ENCODE measurements at places on chromosomes 1 and 21.

DNA sequence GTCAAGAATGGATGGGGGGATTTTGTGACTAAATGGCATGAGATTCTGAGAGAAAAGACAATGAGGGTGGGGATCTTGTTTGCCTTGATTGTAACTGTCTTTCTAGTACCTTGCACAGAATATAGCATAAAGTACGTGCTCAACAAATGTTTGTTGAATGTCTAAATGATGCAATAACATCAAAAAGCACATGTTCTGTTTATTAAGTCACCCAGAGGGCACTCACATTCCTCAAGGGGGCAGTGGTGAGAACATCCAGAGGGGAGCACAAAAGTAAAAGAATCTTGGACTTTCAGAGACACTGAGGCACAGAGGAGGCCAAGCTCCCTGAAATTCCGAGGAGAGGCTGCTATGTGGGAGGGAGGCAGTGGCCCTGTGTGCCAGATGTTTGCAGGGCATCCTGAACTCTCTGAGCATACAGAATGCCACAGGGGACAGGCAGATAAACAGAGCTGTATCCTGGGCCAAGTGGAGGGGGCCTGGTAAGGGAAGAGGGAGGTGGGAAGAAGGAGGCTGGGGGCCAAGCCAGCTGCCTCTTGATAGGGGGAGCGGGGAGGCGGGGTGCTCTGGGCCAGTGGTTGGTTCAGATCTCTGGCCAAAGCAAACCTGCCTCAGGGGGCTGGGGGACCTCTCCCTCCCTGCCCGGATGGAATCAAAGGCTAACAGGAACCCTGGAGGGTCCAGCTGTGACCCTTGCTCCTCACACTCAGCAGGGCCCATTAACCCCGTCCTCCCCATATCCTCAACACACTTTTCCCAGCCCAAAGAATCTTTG lies 6.5 kb upstream of the ATP1A2 start:
- DNase-seq, result peak; percentile 63

DNA sequence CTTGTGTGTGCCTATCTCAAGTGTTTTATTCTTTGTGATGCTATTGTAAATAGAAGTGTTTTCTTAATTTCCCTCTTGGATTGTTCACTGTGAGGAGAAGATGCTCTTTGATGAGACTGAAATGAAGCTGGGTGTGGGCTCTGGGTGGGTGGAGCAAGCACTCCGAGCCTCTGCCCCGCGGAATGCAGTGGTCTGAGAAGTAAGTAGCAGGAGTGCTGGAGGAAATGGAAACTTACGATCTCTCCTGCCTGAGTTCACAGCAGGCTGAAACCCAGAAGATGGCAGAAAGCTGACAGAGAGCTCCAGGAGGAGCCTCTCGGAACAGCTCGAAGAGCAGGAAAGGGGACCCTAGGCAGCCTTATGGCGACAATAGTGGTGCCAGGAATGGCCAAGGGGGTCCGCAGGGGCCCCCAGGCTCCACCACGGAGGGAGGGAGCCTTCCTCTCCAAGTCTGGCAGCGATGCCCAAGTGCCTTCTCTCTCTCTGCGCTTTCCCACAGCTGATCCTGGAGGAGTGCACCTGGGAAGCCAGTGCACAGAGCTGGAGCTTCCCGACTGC lies 126.8 kb upstream of the COL6A1 start:
- peak; percentile 40 for DNase-seq

DNA sequence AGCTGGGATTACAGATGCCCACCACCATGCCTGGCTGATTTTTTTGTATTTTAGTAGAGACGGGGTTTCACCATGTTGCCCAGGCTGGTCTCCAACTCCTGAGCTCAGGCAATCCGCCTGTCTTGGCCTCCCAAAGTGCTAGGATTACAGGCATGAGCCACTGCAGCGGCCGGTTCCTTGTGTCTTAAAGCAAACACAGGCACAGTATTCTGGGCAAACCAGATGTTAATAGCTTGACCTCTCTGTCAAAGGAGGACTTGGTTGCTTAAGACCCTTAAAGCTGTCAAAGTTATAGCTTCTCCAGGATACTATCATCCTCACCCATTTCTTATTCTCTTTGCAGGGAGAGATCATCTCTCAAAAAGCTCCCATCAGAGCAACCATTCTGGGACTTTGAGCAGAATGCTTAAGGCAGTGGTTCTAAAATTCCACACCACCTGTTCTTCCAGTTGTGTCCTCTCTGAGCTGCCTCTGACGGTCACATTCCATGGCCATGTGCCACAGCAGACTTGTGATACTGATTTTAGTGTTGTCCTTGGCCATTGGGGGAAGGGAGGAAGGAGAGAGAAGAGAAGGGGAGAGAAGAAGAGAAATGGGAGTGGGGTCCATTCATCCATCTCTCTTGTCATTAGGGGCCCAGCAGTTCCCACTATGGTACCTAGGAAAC lies 81.8 kb downstream of the PBX1 start:
- DNase-seq, result no peak

DNA sequence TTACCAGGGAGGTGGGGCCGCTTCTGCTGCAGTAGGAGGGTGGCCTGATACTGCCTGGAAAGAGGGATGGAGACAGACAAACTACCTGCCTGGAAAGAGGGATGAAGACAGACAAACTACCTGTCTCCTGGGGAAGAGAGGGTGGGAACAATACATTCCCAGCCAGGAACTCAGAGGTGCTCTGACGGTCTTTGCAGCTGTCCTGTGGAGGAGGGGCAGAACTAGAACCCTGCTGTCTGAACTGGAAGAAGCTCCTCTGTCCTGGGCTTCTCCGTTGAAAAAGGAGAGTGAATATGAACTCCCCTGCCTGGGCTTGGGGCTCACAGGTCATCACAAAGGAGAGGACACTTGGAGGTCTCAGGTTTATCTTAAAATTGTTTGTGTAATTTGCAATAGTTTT lies 40.3 kb upstream of the ETV3 start:
- DNase-seq, result no peak

DNA sequence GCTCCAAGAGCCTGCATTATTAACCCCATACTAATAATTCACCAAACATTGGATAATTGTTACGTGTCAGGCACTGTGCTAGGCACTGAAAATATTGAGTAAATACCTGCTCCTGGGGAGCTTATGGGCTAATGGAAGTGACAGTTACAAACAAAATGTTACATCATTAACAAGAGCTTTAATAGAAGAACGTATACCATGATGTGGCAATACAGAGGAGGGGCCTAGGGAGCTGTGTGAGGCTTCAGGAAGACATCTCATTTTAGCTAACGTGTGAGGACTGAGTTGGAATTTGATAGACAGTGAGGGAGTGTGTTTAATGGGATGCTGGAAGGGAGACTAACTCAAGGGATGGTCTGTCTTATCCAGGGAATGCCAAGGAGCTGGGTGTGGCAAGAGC lies 16.5 kb upstream of the TSPAN2 start:
- DNase-seq, result no peak

DNA sequence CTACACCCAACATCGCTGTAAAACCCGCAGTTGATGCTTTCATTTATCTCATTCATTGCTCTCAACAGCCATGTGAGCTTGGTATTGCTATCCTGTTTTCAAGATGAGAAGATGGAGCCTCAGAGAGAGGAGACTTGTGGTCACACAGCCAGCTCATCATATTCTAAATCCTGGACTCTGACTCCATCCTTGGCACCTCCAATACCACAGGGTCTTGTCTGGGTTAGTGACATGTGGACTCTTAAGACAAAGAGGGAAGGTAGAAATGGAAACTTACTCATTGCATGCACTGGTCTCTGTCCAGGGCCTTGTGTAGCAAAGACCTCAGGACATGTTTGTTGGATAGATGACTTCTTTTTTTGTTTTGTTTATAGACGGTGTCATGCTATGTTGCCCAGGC lies 7.0 kb upstream of the RNF19B start:
- DNase-seq, result no peak

- no peak for DNase-seq
These were observed 487.1 kb downstream of the KCNT2 start for GRCh38 chr1:196121181-196121580.

DNA sequence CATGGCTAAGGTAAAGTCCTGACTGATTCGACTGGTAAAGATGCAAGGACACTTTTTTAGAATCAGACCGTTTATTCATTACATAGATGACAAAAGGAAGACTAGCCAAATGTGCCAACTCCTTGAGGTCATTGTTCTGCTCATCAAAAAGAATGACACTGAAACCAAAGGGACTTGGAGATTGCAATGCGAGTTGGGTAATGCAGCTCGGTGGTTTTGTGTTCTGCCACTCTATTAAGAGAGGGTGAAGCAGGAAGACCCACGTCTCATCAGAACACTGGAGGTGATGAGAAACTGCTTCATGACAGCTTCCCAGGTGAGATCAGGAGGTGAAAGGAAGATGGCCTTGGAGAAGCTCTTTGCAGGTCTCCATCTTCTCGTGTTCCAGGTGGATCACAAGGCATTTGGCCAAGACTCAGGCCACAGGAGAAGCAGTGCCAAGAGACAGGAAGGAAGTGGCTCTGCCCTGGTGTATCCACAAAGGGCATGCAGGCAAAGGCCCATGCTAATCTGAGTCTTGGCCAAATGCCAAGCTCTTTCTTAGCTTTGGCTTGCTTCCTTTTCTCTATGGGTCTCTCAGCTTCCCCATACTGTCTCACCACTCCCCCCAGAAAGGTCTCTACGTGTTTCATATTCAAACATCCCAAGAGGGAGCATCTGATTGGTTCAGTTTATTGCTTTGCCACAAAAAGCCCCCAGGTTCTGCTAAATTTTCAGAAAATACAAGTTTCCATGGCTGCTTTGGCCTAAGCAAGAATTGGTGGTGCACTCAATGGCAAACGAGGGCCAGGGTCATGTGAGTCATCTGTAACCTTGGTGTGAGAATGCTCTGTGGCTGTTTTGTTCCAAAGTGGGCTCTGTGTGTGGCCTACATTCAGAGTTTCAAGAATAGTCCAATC lies 5.7 kb upstream of the CCT8 start:
- no peak for DNase-seq

- no peak for DNase-seq
These were observed 48.9 kb upstream of the SLC19A2 start for GRCh38 chr1:169534653-169535052.

- no peak for DNase-seq
These were observed 646.3 kb downstream of the KIF26B start for GRCh38 chr1:245800901-245801605.

DNA sequence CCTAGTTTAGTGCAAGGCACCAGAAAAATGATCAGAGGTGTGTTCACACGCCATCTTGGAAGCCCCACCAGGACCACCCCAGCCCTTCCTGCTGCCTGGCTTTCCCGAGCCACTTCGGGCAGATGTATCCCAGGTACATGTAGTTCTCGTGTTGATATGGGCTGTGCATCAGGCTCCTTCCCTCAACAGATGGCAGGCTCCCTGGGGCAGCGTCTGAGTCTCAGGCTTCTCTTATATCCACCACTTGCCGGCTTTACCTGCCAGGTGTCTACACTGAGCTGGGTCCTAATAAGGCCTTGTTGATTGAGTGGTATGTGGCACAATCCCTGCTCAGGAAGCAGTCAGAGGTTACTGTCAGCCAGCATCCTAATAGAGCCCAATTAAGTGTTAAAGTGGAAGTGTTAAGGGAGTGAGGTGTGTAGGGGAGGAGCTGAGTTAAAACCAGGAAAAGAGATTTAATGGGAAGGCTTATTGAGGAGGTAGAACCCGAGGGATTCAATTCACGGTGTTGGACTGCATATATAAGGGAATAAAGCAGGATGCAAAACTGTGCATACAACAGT lies 8.5 kb downstream of the GPA33 start:
- no peak for DNase-seq

DNA sequence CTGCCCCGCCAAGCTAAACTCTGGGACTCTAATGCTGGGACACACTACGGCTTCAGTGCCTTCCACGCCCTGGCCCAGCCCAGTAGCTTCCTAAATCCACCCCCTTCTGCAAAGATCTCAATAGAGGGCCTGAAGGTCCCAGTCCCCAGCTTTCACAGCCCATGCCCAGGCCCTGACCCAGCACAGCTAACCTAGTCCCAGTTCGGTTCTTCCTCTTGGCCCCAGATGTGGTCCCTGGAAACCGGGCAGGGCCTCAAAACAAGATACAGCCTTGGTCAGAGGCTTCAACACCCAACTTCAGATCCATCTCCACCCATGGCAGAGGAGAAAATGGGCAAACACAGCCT lies 646 bp upstream of the PDZK1IP1 start:
- DNase-seq, result no peak

- DNase-seq, result peak; percentile 40
These were observed 78.7 kb downstream of the SSBP3 start for GRCh38 chr1:54327386-54328065.

DNA sequence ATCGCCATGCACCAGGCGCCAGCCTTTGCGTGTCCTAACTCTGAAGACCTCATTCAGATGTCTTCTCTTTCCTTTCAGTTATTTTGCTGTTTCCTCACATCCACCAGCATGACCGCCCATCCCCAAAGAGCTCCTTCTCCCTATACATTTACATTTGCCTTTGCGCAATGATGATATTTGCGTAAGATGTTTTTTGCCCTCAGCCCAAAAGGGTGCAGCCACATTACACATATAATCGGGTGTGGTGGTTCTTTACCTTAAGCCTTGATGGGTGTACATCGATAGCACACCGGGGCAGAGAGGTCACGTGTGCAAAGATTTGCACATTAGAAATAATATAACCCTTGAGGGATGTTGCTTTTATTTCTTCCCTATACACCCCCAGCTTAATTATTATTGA lies 192.8 kb downstream of the HUNK start:
- DNase-seq, result no peak

GRCh38 chr1:20278692-20279130 lies 12.0 kb upstream of the VWA5B1 start:
- DNase-seq, result no peak

DNA sequence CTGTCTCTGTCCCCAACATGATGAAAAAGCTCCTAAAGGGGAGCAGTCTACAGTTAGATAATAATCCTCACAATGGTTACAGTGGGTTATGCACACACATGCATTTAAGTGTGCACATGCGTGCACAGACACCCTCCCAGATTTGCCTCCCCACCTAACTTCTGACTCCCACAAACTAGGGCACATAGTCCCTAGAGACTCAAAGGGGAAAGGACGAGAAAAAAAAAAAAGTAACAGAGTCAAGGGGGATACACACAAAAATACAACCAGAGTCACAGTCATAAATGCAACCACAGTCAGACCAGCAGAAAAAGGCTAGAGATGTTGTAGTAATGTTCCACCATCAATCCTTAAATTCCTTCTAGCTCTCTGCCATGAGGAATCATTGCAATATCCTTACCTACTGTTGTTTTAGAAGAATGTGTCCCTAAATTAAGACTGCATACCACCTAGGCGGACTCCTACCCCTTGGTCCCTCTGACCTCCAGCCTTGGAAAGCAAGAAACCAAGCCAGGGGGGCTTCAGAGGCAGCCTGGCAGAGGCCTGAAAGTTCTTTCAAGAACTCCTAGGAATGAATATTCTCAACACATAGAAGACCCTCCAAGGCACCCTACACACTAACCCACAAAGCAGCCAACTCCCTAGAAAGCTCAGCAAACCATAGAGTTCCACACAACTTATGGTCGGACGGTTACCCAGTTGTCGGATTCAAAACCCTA lies 1.3 kb downstream of the CRTC2 start:
- no peak for DNase-seq

GRCh38 chr1:225877580-225877979 lies 4.6 kb downstream of the TMEM63A start:
- peak; percentile 42 for DNase-seq

DNA sequence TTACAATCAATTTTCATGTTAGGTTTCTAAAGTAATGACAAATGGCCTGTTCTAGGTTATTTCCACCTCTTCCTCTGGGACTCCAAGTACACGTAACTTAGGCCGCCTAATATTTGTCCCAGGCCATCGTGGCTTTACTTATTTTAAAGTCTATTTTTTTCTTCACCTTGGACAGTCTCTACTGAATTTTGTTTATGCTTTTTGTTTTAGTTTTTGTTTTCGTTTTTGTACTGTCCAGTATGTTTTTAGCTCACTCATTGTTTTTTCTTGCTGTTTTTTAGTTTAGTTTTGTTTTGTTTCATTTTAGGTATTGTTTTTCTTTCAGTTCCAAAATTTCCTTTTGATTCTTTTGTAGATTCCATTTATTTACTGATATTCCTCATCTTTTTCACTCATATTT lies 187.7 kb upstream of the RNPC3 start:
- no peak for DNase-seq

Data from iris pigment epithelial cell (primary cell).